ENCODE measurements at places on chromosomes 1 and 21.

GRCh38 chr1:229101011-229101871 is 169.7 kb upstream of the RAB4A start:
- no peak for DNase-seq

DNA sequence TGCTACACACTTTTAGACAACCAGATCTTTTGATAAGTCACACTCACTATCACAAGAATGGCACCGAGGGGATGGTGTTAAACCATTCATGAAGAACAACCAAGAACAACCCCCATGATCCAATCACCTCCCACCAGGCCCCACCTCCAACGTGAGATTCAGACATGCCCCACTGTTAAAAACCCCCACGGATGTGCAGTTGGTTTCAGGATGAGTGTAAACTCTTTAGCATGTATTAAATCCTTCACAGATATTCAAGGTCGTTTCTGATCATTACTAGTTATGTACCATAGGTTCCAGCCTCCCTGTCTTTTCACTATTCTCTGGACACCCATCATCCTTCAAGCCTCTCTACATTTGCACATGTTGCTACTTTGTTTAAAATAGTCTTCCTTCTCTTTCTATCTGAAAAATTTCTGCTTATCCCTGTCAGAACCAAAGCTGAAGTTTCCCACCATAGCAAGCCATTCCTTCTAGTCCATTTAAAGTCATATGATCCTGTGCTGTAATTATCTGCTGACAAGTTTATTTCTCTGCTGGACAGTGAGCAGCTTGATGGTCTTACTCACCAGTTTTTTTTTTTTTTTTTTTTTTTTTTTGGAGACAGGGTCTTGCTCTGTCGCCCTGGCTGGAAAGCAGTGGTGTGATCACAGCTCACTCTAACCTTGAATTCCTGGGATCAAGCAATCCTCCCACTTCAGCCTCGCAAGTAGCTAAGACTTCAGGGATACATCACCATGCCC is 36.8 kb downstream of the MAP10 start:
- no peak for DNase-seq

DNA sequence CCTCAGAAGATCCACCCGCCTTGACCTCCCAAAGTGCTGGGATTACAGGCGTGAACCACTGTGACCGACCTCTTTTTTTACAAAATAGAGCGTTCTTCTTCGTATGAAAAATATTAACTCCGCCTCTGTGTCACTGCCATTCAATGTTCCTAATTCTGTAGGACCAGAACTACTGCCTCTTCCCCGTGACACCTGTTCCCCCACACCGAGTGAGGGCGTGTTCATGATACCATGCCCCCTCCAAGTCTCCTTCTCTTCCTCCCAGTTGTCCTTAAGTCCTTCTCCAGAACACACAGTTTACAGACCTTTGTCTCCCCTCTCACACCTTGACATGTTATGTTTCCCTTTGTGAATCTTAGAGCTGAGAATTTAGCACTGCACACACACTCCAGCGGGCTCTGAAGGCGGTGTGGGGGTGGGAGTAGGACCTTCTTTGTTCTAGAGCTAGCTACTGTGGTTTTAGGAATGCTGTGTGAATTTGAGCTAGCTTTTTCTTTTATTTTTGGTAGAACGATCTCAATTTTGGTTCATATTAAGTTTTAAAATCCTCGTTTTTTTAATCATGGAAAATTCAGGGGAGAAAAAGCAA is 82.4 kb upstream of the LPGAT1 start:
- no peak for DNase-seq

DNA sequence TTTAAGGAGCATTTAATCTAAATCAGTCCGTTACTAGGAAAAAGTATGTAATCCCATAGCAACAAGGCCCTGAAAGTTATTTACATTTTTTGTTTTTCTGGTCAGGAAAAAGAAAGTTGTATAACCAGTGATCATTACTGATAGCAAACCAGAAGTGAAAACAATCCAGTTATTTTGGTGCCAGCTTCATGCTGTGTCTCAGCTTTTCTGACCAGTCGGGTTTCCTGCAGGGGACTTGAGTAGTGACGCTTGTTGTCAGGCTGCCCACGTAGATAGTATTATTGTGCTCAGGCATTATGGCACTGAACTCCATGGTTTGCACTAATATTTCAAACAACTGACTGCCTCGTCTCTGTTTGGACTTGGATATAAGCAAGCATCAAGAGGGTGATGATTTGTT is 55.2 kb downstream of the SASS6 start:
- DNase-seq = no peak

All from stimulated activated naive CD8-positive, alpha-beta T cell treated with anti-CD3 and anti-CD28 coated beads, Interleukin-15, Interleukin-2, amounts not matched to agents 100 U/mL and 50 U/mL, for 24 hours (primary cell).